ENCODE measurements at places on chromosomes 12 and 14. TPM values are rescaled to one million over a fixed set of nuclear protein-coding genes. Genes with fewer than 3 reads are reported as not detected.
A peak's percentile ranks its signal among the peaks of the same experiment; 100 is the strongest.

GRCh38 chr12:77995436-77996167 is 164.9 kb downstream of the NAV3 start:
- DNase-seq = no peak
- H3K4me3 ChIP-seq = no peak overlapping the region
- no peaks in the 10 kb centered on the region for H3K27me3 ChIP-seq
- H3K36me3 ChIP-seq = no peaks in the 10 kb centered on the region
- H3K4me1 ChIP-seq = no peaks in the 10 kb centered on the region

- no peaks in the 10 kb centered on the region for H3K4me1 ChIP-seq
- DNase-seq = no peak
- H3K4me3 ChIP-seq = no peak overlapping the region
- no peaks in the 10 kb centered on the region for H3K36me3 ChIP-seq
- no peak overlapping the region for H3K27ac ChIP-seq
Measured at GRCh38 chr12:131766382-131767107, 55.7 kb downstream of the SFSWAP start.

GRCh38 chr14:100434911-100435438 is 111.8 kb downstream of the SLC25A47 start:
- peaks cover 17% of the 10 kb centered on the region for H3K4me1 ChIP-seq
- H3K27ac ChIP-seq = no peak overlapping the region
- H3K36me3 ChIP-seq = no peaks in the 10 kb centered on the region
- no peaks in the 10 kb centered on the region for H3K27me3 ChIP-seq

- H3K27me3 ChIP-seq = no peaks in the 10 kb centered on the region
- H3K4me1 ChIP-seq = no peaks in the 10 kb centered on the region
- no peak overlapping the region for H3K4me3 ChIP-seq
- H3K27ac ChIP-seq = no peak overlapping the region
- DNase-seq = no peak
Measured at GRCh38 chr12:19436931-19437330, 2.4 kb upstream of the AEBP2 start.

GRCh38 chr14:67396381-67396970 is 15.5 kb downstream of the PLEK2 start:
- no peak overlapping the region for H3K4me3 ChIP-seq
- no peak for DNase-seq
- no peak overlapping the region for H3K27ac ChIP-seq
- no peaks in the 10 kb centered on the region for H3K36me3 ChIP-seq

- peaks cover 3% of the 10 kb centered on the region for H3K4me1 ChIP-seq
- H3K36me3 ChIP-seq = no peaks in the 10 kb centered on the region
- no peak for DNase-seq
- no peak overlapping the region for H3K27ac ChIP-seq
Measured at GRCh38 chr14:68124050-68124449, 304.5 kb downstream of the RAD51B start.

- no peak overlapping the region for H3K4me3 ChIP-seq
- H3K4me1 ChIP-seq = peaks cover 3% of the 10 kb centered on the region
- no peaks in the 10 kb centered on the region for H3K36me3 ChIP-seq
- DNase-seq = no peak
- no peak overlapping the region for H3K27ac ChIP-seq
- H3K27me3 ChIP-seq = no peaks in the 10 kb centered on the region
Measured at GRCh38 chr14:68703093-68703492, 89.8 kb downstream of the ZFP36L1 start.

GRCh38 chr12:81596558-81596957 is 162.6 kb downstream of the PPFIA2 start:
- DNase-seq = no peak
- no peak overlapping the region for H3K4me3 ChIP-seq
- H3K27me3 ChIP-seq = no peaks in the 10 kb centered on the region
- H3K36me3 ChIP-seq = no peaks in the 10 kb centered on the region
- H3K4me1 ChIP-seq = no peaks in the 10 kb centered on the region

DNA sequence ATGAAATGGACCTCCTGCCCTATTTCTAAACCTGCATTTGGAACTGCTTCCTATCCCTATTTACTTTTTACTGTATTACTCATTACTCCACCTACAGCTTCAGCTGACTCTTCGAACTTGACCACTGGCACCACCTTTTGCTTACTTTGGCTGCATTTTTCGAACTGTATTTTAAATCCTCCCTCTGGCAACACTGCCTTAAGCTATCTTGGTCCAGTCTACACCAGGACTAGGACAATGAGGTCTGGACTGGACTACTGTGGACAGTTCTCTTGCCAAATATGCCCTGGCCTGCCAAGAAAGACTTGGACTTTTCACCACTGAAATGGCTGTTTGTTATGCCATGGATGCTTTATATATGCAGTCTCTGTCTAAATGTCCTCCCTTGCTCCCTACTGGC is 328.1 kb downstream of the BTG1 start:
- no peaks in the 10 kb centered on the region for H3K36me3 ChIP-seq
- no peak for DNase-seq
- no peak overlapping the region for H3K27ac ChIP-seq
- no peaks in the 10 kb centered on the region for H3K4me1 ChIP-seq

- H3K27me3 ChIP-seq = peaks cover 1% of the 10 kb centered on the region
- no peaks in the 10 kb centered on the region for H3K4me1 ChIP-seq
- no peak overlapping the region for H3K27ac ChIP-seq
- H3K36me3 ChIP-seq = no peaks in the 10 kb centered on the region
Measured at GRCh38 chr12:131000000-131000486, 46.3 kb downstream of the ADGRD1 start.

DNA sequence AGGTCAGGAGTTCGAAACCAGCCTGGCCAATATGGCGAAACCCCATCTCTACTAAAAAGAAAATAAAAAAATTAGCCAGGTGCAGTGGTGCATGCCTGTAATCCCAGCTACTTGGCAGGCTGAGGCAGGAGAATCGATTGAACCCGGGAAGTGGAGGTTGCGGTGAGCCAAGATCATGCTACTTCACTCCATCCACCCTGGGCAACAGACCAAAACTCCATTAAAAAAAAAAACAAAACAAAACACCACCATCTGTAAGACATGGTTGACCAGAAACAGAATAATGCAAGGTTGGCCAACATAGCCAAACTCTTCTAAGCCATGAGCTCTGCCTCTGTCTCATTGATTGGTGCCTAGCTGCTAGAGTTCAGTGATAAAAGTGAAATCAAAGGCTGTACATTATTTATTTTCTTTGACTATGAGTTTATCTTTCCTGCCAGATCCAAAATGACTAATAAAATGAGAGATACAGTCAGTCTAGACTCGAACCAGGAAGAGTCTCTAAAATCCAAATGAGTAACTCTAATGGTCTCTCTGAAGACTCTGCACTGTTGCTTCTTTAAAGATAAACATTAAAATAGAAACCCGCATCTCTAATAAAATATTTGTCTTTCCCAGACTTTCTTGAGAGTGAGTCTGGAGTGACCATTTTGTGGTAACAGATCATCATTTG is 404.7 kb downstream of the DAD1 start:
- H3K4me1 ChIP-seq = no peaks in the 10 kb centered on the region
- H3K27ac ChIP-seq = no peak overlapping the region
- no peaks in the 10 kb centered on the region for H3K27me3 ChIP-seq
- no peak overlapping the region for H3K4me3 ChIP-seq
- no peak for DNase-seq

DNA sequence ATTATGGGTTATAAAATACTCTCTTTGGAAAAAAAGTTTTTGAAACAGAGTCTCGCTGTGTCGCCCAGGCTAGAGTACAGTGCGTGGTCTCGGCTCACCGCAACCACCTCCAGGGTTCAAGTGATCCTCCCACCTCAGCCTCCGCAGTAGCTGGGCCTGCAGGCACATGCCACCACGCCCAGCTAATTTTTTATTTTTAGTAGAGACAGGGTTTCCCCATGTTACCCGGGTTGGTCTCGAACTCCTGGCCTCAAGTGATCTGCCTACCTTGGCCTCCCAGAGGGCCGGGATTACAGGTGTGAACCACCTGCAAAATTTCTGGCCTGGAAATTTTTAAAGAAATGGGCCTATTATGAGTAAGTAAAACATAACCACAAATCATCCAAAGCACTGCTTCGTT is 3.8 kb downstream of the USP15 start:
- no peak overlapping the region for H3K27ac ChIP-seq
- H3K27me3 ChIP-seq = no peaks in the 10 kb centered on the region
- no peaks in the 10 kb centered on the region for H3K4me1 ChIP-seq
- no peak for DNase-seq

DNA sequence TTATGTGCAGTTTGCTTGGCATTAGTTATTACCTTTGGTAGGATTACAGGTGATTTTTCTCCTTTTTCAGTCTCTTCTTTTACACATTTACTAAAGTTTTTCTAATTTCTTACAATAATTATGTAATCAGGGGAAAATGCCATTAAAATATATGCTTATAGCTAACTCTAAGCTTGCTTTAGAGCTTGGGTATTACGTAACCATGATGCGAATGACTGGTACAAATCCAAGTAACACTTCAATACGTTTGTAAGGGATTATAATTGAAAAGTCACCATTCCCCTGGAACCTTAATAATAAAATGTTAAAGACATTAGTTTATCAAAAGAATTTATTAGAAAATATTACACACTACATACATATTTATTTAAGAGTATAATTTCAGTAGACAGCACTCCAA is 71.6 kb downstream of the SCAF11 start:
- no peak overlapping the region for H3K4me3 ChIP-seq
- no peak for DNase-seq
- no peaks in the 10 kb centered on the region for H3K4me1 ChIP-seq
- no peaks in the 10 kb centered on the region for H3K27me3 ChIP-seq
- H3K27ac ChIP-seq = no peak overlapping the region
- peaks cover 3% of the 10 kb centered on the region for H3K36me3 ChIP-seq

DNA sequence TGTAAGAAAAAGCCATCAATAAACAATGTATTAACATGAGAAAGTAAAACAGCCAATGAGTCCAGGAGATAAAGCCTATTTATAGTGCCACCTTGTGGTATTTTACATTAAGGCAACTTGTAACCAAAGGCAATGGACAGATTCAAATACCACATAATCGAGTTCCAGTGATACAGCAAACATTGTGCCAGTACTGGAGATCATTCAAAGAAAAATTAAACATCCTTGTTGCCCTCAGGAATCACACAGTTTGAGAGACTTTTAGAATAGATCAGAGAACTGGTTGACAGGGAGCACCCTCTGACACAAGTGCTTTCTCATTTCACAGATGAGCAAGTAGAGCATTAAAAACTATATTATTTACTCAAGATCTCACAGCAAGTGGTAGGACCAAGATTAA is 98.1 kb downstream of the DDHD1 start:
- H3K36me3 ChIP-seq = no peaks in the 10 kb centered on the region
- no peak for DNase-seq
- H3K27me3 ChIP-seq = no peaks in the 10 kb centered on the region
- H3K4me1 ChIP-seq = no peaks in the 10 kb centered on the region

DNA sequence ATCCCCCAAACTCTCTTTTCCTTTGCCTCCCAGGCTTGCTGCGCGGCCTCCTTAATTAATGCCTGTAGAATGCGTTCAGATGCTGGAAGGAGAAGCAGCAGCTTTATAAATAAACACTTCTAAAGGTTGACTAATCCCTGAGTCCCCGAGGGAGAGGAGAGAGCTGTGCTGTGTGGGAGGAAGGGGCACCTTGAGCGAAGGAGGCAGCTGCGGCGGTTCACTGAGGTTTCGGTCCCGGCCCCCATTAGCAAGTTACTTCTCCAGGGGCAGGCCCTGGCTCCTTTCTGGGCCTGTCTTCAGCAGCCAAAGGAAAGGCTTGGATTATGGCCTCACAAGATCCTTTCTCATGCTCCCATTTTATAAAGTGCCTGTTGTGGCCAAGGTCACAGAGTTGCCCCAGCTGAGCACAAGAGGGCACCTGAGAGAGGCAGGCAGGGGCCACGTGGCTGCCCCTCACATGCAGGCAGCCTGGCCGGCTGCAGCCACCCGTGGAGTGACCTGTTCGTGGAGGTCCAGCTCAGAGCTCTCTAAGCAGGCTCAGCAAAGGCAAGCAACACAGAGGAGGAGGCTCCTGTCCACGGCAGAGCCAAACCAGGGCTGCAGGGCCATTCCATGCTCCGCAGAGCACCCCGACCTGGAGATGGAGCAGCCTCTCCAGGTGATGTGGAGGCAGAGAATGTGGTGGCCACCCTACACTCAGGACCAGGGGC is 15.0 kb upstream of the CACNA2D4 start:
- no peaks in the 10 kb centered on the region for H3K36me3 ChIP-seq
- H3K4me1 ChIP-seq = no peaks in the 10 kb centered on the region
- DNase-seq = no peak

DNA sequence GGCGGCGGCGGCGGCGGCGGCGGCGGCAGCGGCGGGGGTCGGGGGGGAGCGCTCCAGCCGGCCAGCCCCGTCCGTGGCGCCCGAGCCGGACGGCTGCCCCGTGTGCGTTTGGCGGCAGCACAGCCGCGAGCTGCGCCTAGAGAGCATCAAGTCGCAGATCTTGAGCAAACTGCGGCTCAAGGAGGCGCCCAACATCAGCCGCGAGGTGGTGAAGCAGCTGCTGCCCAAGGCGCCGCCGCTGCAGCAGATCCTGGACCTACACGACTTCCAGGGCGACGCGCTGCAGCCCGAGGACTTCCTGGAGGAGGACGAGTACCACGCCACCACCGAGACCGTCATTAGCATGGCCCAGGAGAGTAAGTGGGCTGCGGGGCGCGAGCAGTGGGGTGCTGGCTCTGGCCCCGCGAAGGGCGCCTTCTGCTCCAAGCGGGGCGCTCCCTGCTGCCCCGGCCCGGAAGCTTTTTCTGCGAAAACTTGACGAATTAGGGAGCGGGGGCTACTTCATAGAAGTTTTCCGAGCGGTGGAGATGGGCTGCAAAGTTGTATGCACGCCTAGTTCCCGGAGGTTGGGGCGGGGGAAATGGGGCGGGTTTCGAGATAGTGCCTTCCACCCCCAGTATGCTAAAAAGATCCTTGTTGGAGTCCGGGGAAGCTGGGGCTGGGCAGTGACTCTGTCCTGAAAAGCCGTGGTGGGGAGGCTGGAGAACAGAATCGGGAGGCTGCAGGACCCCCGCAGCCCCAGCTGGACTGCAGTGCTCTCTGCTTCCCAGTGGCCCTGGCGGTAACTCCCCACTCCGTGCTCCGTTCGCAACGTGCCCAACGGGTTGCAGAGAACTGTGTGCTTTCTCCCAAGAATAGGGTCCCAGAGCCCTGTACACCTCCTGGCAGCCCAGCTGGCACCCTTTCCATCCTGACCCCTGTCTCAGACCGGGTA is 751 bp downstream of the GDF11 start:
- no peaks in the 10 kb centered on the region for H3K36me3 ChIP-seq
- peaks cover 4% of the 10 kb centered on the region for H3K4me1 ChIP-seq
- peak; percentile 54 for DNase-seq
- H3K4me3 ChIP-seq = peak overlapping the region; percentile 62

DNA sequence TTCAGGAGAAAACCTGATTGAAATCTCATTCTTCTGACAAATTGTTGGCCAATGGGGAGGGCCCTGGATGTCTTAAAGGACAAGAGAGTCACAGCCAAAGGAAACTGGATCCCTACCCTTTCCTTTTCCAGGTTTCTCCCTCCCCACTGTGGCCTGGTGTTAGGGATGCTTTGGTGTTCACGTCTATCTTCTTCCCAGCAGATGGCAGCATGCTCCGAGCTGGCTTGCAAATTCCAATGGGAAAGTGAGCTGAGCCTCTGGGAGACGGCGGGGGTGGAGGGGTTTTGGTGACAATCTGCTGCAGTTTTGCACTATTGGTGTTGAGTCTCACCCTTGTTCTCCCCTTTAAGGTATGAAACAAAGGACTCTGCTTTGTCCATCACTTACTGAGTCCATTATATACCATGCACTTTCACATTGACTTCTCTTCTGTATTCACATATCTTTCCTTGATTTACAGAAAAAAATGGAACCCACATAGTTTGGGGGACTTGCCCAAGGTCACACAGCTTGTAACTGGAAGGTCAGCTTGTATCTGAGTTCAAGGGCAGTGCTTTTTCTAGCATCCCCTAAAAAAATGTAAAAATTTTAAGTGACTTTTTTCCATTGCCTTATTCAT is 39.3 kb downstream of the CCDC177 start:
- no peak for DNase-seq
- no peaks in the 10 kb centered on the region for H3K27me3 ChIP-seq
- H3K36me3 ChIP-seq = no peaks in the 10 kb centered on the region
- no peak overlapping the region for H3K4me3 ChIP-seq
- no peak overlapping the region for H3K27ac ChIP-seq

The ALX1 gene
- total RNA-seq = not detected

The FAM181A gene
- total RNA-seq = not detected

The HOTAIR gene
- 1.3 TPM for total RNA-seq

The PIWIL1 gene
- not detected for total RNA-seq

Measured in breast epithelium (tissue), 4 donors.